Germinal center (tissue), 1 donor: ENCODE measurements at places on chromosomes 16 and 17.

GRCh38 chr16:75229172-75230031 is 10.6 kb downstream of the CTRB1 start:
- DNase-seq = no peak

- DNase-seq = no peak
These were observed 12.6 kb upstream of the ALDH3A1 start for GRCh38 chr17:19760746-19761145.

DNA sequence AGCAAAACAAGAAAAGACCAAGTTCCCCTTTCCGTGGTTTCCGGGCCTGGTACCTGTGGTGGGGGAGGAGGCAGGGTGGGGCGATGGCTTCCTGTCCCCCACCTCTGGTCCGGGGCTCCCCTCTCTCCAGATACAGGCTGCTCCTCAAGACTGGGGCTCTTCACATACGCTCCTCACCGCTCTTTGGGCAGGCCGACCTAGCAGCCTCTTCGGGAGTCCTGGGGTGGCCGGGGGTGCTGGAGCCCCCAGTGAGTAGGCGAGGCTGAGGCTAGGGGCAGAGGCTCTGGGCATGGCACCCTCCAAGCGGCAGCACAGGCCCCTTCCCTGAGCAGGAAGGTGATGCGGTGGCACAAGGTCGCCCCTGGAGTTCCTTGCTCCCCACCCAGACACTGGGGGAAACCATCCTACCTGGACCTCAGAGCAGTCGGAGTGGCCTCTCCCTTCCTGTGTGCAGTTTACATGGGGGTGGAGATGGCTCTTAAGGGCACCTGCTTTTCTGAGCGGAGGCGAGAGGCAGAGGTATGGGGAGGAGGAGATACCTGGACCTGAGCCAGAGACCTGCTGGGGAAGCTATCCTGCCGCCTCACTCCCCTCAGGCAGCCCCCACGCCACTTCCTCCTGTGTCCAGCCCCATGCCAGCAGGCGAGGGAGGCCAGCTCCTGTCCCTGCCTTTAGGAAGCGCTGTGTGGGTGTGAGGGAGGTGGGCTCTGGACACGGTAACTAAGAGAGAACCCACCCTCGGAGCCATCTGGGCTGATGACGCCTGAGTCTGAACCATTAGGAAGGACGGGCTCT is 891 bp downstream of the CORO1A start:
- peak; percentile 82 for DNase-seq

GRCh38 chr16:61968242-61969076 is 67.8 kb downstream of the CDH8 start:
- DNase-seq = no peak

GRCh38 chr17:76416899-76417298 is 32.5 kb downstream of the SPHK1 start:
- no peak for DNase-seq

DNA sequence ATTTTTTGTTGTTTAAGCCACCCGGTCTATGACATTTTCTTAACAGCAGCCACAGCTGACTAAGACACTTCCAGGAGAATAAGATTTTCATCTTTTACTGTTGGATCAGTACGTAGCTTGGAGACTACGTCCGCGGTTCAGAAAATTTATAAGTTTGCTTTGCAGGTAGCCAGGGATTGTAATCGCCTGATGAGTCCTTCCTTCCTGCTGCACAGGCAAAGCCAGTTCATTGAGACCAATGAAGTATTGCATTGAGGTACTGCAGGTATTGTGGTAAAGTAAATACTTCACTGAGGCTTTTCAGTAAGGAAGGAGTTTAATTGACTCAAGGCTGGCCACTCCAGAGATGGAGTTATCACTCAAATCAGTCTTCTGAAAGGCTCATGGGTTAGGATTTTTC is 269.4 kb upstream of the ELAC2 start:
- DNase-seq = no peak

GRCh38 chr16:48949636-48950035 is 332.0 kb downstream of the CBLN1 start:
- no peak for DNase-seq

DNA sequence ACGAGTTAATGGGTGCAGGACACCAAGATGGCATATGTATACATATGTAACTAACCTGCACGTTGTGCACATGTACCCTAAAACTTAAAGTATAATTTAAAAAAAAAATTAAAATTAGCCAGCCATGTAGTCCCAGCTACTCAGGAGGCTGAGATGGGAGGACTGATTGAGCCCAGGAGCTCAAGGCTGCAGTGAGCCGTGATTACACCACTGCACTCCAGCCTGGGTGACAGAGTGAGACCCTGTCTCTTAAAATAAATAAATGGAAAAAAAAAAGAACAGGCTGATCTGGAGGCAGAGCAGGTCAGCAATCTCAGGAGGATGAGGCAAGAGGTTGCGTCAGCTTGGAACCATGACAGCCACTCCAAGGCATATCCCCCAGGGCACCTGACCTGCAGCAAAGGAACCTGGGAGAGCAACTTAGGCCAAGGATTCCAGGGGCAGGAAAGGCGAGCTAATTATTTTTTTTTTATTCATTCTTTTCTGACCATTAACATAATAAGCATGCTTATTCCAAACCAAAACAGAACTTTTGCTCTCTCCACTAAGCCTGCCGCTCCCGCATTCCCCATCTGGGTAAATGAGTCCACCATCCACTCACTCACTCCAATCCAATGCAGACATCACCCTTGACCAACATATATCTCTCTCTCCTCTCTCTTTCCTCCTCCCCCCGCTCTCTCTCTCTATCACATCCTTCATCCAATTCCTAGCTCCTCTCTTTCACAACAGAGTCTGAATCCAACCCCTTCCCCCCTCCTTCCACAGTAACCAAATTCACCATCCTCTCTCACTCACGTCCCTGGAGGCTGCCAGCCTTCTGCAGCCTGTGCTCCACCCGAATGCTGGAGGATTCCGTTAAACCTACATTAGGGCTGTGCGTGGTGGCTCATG is 47.7 kb downstream of the TK2 start:
- DNase-seq = no peak

DNA sequence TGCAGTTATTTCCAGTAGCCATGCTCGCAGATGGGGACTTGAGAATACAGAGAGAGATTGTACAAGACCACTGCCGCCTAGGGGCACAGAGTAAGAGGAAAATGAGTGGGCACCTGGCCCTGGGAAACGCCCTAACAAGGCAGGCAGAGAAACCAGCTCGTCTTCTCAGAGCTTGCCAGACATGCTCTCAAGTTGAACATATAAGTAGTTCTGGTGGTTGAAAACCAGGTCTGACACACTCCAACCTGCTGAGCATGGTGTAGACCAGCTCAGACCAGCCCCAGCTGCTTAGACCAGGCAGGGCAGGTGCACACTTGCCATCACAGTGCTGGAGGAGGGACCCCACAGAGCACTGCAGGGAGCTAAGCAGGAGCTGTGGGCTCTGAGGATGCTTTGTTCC is 250.5 kb downstream of the CPPED1 start:
- no peak for DNase-seq

DNA sequence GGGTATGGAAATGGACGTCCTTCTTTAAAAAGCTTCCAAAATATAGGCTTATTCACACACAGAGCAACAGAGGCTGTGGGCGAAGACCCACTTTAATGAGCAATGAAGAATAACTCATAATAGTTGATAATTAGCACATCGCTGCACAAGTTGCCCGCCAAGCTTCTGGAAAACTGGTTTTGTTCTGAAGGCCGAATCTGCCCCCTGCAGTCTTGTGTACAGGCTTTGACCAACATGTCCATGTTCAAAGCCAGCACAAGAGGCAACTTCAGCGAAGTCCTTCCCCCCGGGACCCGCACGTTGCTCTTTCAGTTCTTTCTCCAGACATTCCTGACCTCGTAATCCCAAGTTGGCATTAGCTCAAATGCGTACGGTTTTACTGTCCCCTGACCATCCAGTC is 73.3 kb downstream of the IRX5 start:
- no peak for DNase-seq

- no peak for DNase-seq
These were observed 2.6 kb upstream of the HOXB5 start for GRCh38 chr17:48596000-48596734.

DNA sequence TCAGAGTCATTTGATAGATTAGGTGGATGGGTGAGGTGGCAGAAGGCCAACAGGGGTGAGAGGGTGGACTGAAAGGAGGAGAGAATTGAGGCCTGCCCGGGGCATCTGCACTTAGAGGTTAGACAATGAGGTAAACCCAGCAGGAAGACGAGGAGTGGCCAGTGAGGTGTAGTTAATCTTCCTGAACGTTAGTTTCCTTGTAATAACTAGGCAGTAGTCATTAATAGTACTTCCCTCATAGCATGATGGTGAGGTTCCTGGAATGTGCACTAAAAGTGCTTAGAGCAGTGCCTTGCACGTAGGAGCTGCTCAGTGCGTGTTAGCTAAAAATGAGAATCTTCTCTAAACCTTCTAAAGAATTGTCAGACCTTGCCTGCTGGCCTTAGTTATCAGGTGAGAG is 13.5 kb upstream of the KSR1 start:
- DNase-seq = no peak

- no peak for DNase-seq
These were observed 2.1 kb downstream of the HES7 start for GRCh38 chr17:8121681-8122421.

GRCh38 chr16:69796285-69797118 is 34.4 kb downstream of the WWP2 start:
- DNase-seq = peak; percentile 60

GRCh38 chr17:35731239-35731916 is at the start of gene RASL10B:
Gene RASL10B (plus strand): TSS chr17:35731639. CDS start chr17:35735185, 3,546 bp downstream.
- DNase-seq = peak; percentile 54

DNA sequence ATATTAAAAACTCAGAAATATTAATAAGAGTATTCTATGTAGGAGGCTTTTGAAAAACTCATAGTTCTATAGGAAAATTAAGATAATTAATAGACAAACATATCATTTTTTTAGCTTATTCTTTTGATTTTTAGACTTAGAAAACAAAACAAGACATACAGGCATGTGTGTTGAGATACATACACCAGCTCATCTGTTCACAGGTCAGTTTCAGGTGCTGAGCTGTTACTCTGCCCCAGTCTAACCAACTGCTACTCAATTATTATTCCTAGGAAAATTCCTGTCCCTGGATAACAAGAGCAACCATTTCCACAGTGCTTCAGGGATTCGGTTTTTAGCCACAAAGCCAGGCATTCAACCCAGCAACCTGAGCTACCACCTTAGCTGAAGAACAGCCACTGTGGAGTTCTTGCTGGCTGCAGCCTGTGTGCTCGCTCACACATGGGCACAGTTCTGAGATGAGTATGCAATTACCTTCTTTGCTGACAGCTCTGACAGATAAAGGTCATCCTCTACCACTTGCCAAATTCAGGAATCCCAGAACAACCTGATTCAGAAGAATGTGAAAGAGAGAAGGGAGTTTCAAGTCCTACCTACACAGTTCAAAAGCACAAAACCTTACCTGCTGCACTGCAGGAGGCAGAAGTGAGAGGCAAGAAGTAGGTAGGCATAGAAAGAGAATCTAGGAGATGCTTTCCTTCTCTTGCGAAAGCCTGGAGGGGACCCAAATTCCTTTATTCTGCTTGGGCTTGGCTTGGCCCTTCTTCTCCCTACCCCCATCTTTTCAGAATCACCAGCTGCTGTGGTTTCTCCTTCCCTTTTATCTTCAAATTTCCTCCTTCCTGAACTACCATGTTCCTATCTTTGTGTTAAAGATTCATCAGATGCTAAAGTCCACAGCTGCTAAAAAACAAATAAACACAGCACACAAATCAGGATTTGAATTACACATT is 62.7 kb downstream of the TEX2 start:
- DNase-seq = no peak

DNA sequence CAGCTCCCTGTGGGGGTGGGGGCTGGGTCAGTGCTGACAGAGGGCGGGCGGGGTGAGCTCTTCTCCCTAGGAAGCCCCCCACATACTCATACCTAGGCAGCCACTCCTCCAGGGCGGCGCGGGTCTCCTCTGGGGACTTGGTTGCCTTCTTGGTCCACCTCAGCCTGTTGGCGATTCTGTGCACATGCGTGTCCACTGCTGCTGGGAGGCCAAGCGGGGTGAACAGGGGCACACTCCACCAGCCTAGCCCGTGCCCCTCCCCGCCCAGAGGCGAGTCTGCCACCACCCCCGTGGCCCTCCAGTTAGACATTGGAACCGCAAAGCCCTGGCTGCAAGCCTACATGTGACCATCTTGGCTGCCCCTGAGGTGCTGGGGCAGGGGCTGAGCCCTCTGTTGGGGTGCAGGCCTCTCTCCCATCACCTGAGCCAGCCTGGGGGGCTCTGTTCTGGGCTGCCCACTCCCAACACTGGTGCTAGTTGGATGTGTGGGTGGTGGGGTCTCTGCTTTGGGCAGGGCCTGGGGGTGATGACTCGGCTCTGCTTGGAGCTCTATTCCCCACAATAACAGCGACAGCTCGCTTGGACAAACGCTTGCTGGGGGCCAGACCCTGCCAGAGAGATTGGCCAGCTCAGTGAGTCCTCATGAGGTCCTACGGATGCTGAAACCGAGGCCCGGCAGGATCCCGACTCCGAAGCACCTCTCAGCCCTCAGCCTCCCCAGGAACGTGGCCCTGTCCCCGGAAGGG is 7.4 kb downstream of the NTHL1 start:
- no peak for DNase-seq

DNA sequence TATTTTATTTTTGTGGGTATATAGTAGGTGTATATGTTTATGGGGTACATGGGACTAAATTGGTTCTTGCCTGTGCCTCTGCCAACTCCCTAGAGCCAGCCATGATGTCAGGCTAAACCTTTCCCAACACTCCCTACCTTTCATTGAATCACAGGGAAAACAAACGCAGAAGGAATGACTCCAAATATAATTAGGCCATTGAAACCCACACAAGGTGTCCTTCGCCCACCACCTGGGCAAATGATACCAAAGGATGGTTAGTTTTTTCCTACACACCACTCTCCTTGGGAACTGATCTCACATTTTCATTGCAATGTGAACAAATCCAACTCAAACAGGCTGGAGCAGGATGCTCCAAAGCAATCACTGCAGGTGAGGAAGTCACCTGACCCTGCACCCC is 27.5 kb downstream of the WSB1 start:
- no peak for DNase-seq

- DNase-seq = no peak
These were observed 24.0 kb downstream of the MAP3K14 start for GRCh38 chr17:45292696-45293412.

- DNase-seq = no peak
These were observed 3.0 kb downstream of the NTAN1 start for GRCh38 chr16:15052747-15053476.

GRCh38 chr17:49616086-49616485 is 40.4 kb downstream of the NXPH3 start:
- DNase-seq = no peak

GRCh38 chr16:54633943-54634362 is 296.7 kb upstream of the IRX5 start:
- no peak for DNase-seq

DNA sequence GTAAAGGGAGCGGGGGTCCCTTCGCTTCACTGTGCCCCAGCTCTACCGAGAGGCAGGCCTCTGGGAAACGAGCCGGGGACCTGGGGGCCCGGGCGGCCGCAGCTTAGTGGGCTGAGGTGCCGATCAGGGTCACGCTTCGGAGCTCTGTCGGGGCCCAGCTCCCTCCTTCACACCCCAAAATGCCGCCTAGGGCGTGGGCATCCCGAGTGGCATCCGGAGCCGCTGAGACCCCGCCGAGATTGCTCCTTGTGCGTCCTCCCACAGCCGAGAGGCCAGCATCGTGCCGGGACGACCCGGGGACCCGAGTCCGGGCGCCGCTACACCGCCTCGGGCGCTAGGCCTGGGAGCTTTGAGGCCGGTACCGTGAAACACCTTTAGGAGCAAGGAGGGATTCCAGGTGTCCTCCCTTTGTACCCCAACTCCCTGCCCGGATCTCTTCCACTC is 1.3 kb downstream of the SALL1 start:
- DNase-seq = no peak
